ENCODE measurements at places on chromosomes 12 and 14. TPM values are rescaled to one million over a fixed set of nuclear protein-coding genes. Genes with fewer than 3 reads are reported as not detected.

GRCh38 chr12:108271951-108272872 lies 66.9 kb downstream of the CMKLR1 start:
- no peak for DNase-seq

Gene RNASE3
- total RNA-seq: 0.52 TPM

DNA sequence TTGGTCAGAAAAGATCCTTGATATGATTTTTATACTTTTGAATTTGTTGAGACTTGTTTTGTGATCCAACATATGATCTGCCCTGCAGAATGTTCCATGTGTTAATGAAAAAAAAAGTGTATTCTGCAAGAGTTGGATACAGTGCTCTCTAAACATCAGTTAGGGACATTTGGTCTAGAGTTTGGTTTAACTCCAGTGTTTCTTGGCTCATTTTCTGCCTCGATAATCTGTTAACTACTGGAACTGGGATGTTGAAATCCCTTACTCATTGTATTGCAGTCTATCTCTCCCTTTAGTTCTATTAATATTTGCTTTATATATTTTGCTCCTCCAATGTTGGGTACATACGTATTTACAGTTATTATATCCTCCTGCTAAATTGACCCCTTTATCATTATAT lies 18.3 kb upstream of the TXNRD1 start:
- no peak for DNase-seq

Gene FSCB
- not detected for total RNA-seq

DNA sequence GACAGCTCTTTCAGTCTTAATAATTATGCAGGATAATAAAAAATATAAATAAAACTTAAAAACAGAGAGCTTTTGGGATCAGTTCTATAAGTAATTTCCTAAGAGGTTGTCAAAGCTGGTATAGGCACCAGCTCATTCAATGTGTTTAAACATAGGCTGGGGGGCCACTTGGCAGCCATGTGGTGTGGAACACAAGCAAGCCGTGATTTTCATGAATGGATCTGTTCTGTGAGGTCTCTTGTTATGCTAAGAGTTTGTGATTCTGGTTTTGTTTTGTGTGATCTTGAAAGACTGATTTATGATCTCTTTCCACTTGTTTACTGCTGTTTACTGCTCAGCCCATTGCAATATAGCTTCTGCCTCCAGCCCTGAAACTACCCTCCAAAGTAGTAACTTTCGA lies 240.9 kb downstream of the FBXL14 start:
- DNase-seq: no peak

- no peak for DNase-seq
These were observed 242.3 kb downstream of the ANO6 start for GRCh38 chr12:45458238-45458637.

Gene ANKRD33
- total RNA-seq: not detected

- no peak for DNase-seq
These were observed 217.0 kb downstream of the BCL11B start for GRCh38 chr14:99055019-99055418.
